ENCODE measurements at places on chromosomes 16 and 17. TPM values are rescaled to one million over a fixed set of nuclear protein-coding genes. Genes with fewer than 3 reads are reported as not detected.
A peak's percentile ranks its signal among the peaks of the same experiment; 100 is the strongest.

Gene GGT6
- polyA plus RNA-seq: not detected

Gene DPEP3
- polyA plus RNA-seq: 0.37 TPM

Gene GRAPL
- 3.9 TPM for polyA plus RNA-seq

Gene SENP3
- 20.6 TPM for polyA plus RNA-seq

Gene ADAD2
- not detected for polyA plus RNA-seq

Gene GRAP
- polyA plus RNA-seq: 162 TPM

Gene P4HB
- 224 TPM for polyA plus RNA-seq

Gene EFNB3
- polyA plus RNA-seq: not detected

Gene TMEM204
- polyA plus RNA-seq: 152 TPM

Gene PGAP3
- polyA plus RNA-seq: 13.3 TPM

Gene MPRIP
- 18.6 TPM for polyA plus RNA-seq

Gene SGCA
- polyA plus RNA-seq: not detected

Gene RGS11
- not detected for polyA plus RNA-seq

Gene TBC1D24
- polyA plus RNA-seq: 2.5 TPM

Gene CORO1A
- 1,289 TPM for polyA plus RNA-seq

Gene CYB5B
- polyA plus RNA-seq: 119 TPM

- H3K4me3 ChIP-seq: no peak overlapping the region
- no peaks in the 10 kb centered on the region for H3K27me3 ChIP-seq
- no peak overlapping the region for H3K27ac ChIP-seq
- no peak for DNase-seq
- peaks cover 13% of the 10 kb centered on the region for H3K36me3 ChIP-seq
Observed at GRCh38 chr16:12063435-12063834, 86.9 kb downstream of the SNX29 start.

- peak overlapping the region; percentile 84 for H3K27ac ChIP-seq
- no peaks in the 10 kb centered on the region for H3K27me3 ChIP-seq
- peak; percentile 34 for DNase-seq
Observed at GRCh38 chr17:42562388-42563142, 617 bp downstream of the COASY start.

DNA sequence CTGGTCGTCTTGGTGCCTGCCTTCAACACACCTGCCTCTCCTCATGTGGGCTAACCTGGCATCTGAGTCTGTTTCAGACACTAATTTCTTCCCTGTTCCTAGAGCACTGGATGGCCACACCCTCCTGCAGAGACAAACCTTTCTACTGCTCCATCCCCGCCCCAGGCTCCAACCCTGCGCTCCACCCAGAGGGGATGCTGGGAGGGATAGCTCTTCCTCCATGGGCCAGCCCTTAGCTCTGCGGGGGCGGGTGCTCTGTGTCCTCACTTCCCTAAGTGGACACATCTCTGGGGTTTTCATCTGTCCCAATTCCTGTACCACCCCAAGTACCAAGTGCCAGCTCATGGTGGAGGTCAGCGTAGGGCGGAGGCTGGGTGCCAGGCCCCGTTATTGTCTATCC, 11.0 kb upstream of the CRISPLD2 start:
- H3K4me1 ChIP-seq: peaks cover 10% of the 10 kb centered on the region
- no peak overlapping the region for H3K27ac ChIP-seq
- H3K4me3 ChIP-seq: no peak overlapping the region
- no peaks in the 10 kb centered on the region for H3K36me3 ChIP-seq
- no peak for DNase-seq

GRCh38 chr17:70059649-70060048, 15.4 kb upstream of the KCNJ16 start:
- H3K27ac ChIP-seq: no peak overlapping the region
- H3K4me1 ChIP-seq: no peaks in the 10 kb centered on the region

GRCh38 chr17:56735842-56736241, 97.9 kb downstream of the C17orf67 start:
- no peaks in the 10 kb centered on the region for H3K4me1 ChIP-seq
- H3K4me3 ChIP-seq: no peak overlapping the region
- H3K36me3 ChIP-seq: no peaks in the 10 kb centered on the region
- no peak for DNase-seq
- no peak overlapping the region for H3K27ac ChIP-seq
- no peaks in the 10 kb centered on the region for H3K27me3 ChIP-seq

GRCh38 chr16:20247076-20247475, 80.2 kb downstream of the GP2 start:
- no peak for DNase-seq
- H3K27ac ChIP-seq: no peak overlapping the region
- H3K4me1 ChIP-seq: no peaks in the 10 kb centered on the region
- no peaks in the 10 kb centered on the region for H3K36me3 ChIP-seq
- no peaks in the 10 kb centered on the region for H3K27me3 ChIP-seq
- H3K4me3 ChIP-seq: no peak overlapping the region

GRCh38 chr17:4005296-4006164, 41.3 kb upstream of the ATP2A3 start:
- H3K27me3 ChIP-seq: no peaks in the 10 kb centered on the region
- no peak for DNase-seq
- H3K4me3 ChIP-seq: no peak overlapping the region
- peaks cover 7% of the 10 kb centered on the region for H3K4me1 ChIP-seq
- H3K36me3 ChIP-seq: peaks cover 7% of the 10 kb centered on the region

- peak; percentile 79 for DNase-seq
- no peaks in the 10 kb centered on the region for H3K27me3 ChIP-seq
- H3K36me3 ChIP-seq: peaks cover 37% of the 10 kb centered on the region
Observed at GRCh38 chr17:39200070-39200879, at the start of gene RPL19. TSS of gene RPL19 (plus strand) at chr17:39200283. CDS start at chr17:39200345, 62 bp downstream.

DNA sequence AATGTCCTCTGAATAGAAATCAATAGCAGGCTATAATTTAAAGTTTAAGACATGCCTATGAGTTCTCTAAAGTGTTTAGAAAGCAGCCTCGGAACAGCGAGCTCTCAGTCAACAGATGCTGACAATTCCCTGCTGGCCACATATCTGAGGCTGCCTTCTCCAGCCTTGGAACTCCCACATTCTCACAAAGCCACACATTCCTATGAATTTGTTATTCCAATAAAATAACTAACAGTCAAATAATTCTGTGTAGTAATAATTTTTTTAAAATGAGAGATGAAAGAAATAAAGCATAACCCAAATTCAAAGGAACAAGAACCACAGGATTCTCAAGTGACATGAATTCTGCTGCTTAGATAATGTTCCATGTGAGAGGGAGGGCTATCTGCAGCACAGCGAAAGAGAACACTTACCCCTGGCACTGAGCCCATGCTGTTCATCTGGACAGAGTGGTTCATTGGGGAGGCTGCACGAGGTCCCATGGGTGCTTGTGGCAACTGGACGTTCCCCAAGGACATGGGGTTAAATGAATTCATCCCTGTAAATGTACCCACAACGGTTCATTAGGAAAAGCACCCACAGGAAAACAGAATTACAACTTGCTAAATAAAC, 56.9 kb upstream of the TRAP1 start:
- H3K27me3 ChIP-seq: no peaks in the 10 kb centered on the region
- peaks cover 76% of the 10 kb centered on the region for H3K36me3 ChIP-seq
- no peak overlapping the region for H3K27ac ChIP-seq
- H3K4me3 ChIP-seq: no peak overlapping the region

GRCh38 chr17:80529904-80530292, 14.7 kb upstream of the RPTOR start:
- no peaks in the 10 kb centered on the region for H3K36me3 ChIP-seq
- no peak overlapping the region for H3K27ac ChIP-seq
- DNase-seq: no peak
- H3K4me1 ChIP-seq: no peaks in the 10 kb centered on the region

DNA sequence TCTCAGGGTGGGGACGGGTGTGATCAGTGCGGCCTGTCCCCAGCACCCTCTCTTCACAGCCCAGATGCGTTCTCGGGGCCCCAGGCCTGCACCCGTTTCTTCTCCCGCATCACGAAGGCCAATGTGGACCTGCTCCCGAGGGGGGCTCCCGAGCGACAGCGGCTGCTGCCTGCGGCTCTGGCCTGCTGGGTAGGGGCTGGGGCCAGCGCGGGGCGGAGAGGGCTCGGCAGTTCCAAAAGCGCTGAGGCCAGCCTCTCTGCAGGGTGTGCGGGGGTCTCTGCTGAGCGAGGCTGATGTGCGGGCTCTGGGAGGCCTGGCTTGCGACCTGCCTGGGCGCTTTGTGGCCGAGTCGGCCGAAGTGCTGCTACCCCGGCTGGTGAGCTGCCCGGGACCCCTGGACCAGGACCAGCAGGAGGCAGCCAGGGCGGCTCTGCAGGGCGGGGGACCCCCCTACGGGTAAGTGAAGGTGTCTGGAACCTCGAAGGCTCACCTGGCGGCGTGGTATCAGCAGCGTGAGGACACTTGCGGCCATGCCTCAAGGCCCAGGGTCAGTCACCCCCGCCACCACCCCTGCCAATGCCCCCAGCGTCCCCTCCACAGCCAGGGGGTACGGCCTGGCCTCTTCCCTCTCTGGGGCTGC, 4.4 kb downstream of the MSLN start:
- no peaks in the 10 kb centered on the region for H3K36me3 ChIP-seq
- H3K27me3 ChIP-seq: no peaks in the 10 kb centered on the region
- H3K27ac ChIP-seq: no peak overlapping the region
- no peak overlapping the region for H3K4me3 ChIP-seq
- DNase-seq: no peak

DNA sequence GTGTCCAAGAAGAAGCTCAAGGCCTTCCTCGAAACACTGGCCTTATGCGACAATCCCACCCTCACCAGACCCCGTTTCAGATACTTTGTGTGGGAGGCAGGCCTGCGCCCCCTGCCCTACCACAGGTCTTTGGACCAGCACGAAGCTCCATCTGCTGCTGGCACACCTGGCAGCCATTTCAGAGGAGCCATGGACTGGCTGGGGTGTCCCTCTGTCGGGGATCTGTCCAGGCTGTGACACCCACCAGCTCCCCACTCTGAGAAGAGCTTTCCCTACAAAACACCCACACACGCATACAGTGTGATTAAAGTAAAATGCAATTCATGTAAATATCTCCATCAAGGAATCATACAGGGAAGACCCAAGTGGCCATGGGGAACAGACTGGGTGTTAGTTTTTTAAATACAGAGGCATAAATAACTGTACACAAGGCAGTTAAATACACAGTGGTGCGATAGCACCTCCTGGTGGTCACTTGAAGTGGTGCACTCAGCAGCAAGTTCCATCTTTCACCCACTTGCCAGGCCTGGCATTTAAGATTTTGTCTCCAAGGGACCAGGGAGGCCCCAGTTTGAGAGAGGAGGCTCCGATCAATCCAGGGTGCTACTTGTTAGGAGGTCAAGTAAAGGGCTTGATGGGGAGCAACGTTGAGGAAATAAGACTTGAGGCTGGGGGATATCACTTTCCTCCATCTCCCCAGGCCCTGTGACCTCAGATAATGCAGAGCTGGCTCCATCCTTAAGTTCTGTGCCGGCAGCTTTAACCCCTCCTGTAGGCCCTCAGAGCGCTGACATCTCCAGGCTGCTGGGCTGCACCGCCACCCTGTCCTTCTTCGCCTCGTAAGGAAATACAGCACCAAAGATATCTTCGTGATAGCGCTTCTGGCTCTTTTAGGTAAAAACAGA, 43.6 kb downstream of the NOS2 start:
- H3K27me3 ChIP-seq: no peaks in the 10 kb centered on the region
- H3K4me1 ChIP-seq: no peaks in the 10 kb centered on the region
- no peaks in the 10 kb centered on the region for H3K36me3 ChIP-seq
- H3K27ac ChIP-seq: no peak overlapping the region
- peak; percentile 50 for DNase-seq
- H3K4me3 ChIP-seq: no peak overlapping the region

GRCh38 chr17:31452561-31453110, 61.2 kb downstream of the RAB11FIP4 start:
- no peak overlapping the region for H3K4me3 ChIP-seq
- no peaks in the 10 kb centered on the region for H3K27me3 ChIP-seq
- H3K36me3 ChIP-seq: no peaks in the 10 kb centered on the region
- no peak for DNase-seq

- no peaks in the 10 kb centered on the region for H3K36me3 ChIP-seq
- H3K27ac ChIP-seq: no peak overlapping the region
- no peaks in the 10 kb centered on the region for H3K4me1 ChIP-seq
- H3K27me3 ChIP-seq: no peaks in the 10 kb centered on the region
- no peak for DNase-seq
Observed at GRCh38 chr16:48903039-48903438, 293.1 kb upstream of the N4BP1 start.

DNA sequence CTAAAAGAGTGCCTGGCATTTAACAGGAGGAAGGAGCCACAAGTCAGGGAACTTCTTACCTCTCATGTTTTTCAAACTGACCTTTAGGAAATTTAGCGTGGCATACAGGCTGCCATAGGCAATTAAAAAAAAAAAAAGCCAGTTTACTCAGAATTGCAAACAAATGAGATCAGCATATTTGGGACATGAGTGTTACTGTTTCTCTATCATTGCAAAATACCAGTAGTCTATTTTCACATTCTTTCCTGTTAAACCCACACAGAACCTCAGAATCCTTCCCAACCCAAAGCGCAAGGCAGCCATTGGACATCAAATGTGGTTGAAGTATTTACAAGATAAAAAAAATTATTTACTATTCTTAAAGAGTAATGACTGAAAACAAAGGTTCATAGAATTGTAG, 366.4 kb upstream of the DYNLRB2 start:
- DNase-seq: no peak
- no peak overlapping the region for H3K4me3 ChIP-seq
- no peaks in the 10 kb centered on the region for H3K4me1 ChIP-seq
- no peaks in the 10 kb centered on the region for H3K36me3 ChIP-seq
- H3K27ac ChIP-seq: no peak overlapping the region
- no peaks in the 10 kb centered on the region for H3K27me3 ChIP-seq

GRCh38 chr16:79047337-79047736, 553.2 kb downstream of the MAF start:
- DNase-seq: no peak
- H3K36me3 ChIP-seq: no peaks in the 10 kb centered on the region
- peaks cover 12% of the 10 kb centered on the region for H3K4me1 ChIP-seq
- H3K27ac ChIP-seq: no peak overlapping the region
- no peak overlapping the region for H3K4me3 ChIP-seq
- no peaks in the 10 kb centered on the region for H3K27me3 ChIP-seq

DNA sequence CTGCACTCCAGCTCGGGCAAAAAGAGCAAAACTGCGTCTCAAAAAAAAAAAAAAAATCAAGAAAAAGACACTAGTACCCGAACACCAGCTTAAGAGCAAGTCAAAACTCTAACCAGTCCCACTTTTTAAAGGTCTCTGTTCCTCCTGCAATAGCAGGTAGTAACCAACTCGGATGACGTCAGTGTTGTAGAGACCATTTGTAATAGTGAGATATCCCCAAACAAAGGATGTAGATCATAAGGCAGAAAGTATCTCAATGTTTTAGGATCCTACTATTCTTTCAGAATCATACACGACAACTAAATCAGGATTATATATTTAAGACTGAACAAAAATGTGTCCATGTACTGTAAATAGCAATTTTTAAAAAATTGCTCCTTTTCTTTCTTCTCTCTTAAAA, 2.4 kb downstream of the JPT1 start:
- H3K4me3 ChIP-seq: no peak overlapping the region
- H3K36me3 ChIP-seq: no peaks in the 10 kb centered on the region
- H3K27me3 ChIP-seq: no peaks in the 10 kb centered on the region
- no peak for DNase-seq
- no peak overlapping the region for H3K27ac ChIP-seq
- no peaks in the 10 kb centered on the region for H3K4me1 ChIP-seq

GRCh38 chr16:19172098-19172780, 4.2 kb downstream of the SYT17 start:
- H3K4me3 ChIP-seq: no peak overlapping the region
- DNase-seq: no peak
- no peaks in the 10 kb centered on the region for H3K4me1 ChIP-seq
- H3K27ac ChIP-seq: no peak overlapping the region
- H3K36me3 ChIP-seq: no peaks in the 10 kb centered on the region

GRCh38 chr17:58329035-58329809, 627 bp upstream of the TSPOAP1 start:
- peaks cover 18% of the 10 kb centered on the region for H3K4me1 ChIP-seq
- H3K36me3 ChIP-seq: peaks cover 17% of the 10 kb centered on the region
- H3K27ac ChIP-seq: peak overlapping the region; percentile 98
- H3K4me3 ChIP-seq: peak overlapping the region; percentile 64
